T-cell (primary cell): ENCODE measurements at places on chromosomes 6 and 20.
A peak's percentile ranks its signal among the peaks of the same experiment; 100 is the strongest.

DNA sequence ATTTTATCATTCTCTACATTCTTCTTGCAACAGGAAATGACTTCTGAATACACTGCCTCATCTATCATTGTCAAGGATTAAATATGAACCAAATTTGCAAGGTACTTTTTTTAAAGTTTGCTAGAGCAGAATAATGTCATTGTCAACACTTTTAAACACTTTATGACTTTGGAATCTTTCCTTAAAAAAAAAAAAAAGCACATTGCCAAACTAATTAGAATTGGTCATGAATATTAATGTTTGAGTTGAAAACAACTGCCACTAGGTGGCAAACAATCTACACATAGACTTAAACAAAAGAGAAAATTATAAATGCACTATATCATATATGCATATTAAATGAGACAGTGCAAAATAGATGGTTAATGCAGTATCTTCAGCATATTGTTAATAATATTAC is 32.5 kb upstream of the TMEM244 start:
- DNase-seq, result no peak

- no peak for DNase-seq
These were observed 18.3 kb downstream of the KIF6 start for GRCh38 chr6:39706819-39707335.

GRCh38 chr6:154441995-154442310 is 68.5 kb downstream of the CNKSR3 start:
- DNase-seq, result no peak

DNA sequence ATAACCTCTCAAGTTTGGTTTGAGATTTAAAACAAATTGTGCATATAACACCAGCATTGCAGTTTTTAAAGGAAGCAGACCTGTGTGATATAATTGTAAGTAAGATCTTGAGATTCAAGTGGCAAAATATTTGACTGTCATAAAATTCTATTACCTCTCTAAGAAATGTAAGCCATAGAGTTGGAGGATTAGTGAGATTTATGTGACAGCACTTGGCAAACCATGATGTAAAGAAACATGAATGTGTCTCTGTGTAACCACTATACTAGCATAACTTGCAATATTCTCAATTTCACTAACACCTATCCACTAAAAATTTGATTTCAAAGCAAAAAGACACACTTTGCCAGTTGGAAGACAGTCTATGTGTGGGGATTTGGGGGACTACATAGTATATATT is 190.2 kb upstream of the SSTR4 start:
- DNase-seq, result no peak

DNA sequence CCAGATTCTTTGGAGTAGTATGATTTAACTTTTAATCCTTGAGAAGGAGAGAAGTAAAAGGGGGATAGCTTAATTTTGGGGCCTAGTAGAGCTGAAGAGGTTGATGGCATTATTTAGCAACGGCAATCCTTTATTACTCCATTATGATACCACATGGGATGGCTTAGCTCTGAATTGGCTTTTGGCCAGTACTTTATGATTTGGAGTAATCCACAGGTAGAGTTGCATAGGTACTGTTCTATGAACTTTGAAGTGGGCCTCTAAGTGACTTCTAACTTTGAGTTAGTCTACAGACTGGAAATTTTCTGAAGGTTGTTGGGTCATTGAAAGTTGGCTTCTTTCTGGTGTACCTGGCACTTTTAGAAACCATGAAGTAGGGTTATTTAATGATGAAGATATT is 11.6 kb downstream of the YWHAB start:
- no peak for DNase-seq

DNA sequence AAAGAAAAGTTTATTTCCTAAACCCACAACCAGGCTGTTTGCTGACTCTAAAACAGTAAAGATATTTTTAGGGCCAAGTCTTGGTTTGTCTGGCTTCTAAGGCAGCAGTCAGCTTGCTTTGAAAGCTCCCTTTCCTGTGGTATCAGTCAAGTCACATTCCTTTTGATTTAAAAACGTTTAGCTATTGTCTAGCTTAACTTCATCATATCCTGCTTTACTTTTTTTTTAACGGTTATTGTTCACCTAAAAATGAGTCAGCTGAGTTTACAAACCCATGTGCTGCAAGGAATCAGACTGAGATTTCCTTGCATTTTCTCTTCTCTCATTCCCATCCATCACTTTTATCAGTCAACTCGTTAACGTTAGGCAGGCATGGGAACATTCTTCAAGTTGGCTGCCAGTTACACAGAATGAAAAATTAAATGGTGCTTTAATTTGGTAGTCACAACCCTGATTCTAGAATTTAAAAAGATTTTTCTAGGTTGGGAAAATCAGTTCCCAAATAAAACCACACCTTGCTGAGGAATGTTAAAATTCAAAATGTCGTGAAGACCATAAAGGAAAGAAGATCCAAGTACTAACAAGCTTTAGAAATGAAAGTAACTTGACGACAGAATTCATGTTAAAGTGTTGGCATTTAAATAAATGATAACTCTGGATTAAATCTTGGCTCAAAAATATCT is 45.9 kb downstream of the ELOVL5 start:
- DNase-seq, result no peak

- DNase-seq, result no peak
These were observed 532 bp upstream of the SLC35F1 start for GRCh38 chr6:117906507-117906957.

DNA sequence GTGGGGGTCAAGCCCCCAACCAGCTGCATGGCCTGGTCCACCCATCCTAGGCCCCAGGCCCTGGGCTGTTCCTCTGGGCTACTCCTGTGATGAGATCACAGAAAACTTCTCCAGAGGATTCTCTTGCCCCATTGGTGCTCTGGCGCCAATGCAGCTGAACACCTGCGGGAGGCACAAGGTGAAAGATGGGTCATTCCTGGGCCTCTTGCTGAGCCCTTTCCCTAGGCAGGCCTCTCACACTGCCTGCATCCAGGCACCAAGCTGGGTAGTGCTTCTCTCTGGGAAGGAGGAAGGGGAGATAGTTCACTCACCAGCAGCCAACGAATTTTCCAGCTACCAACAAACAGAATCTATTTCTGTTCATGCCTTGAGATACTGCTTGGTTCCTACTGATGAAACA is 142.1 kb downstream of the PXDC1 start:
- DNase-seq, result no peak

DNA sequence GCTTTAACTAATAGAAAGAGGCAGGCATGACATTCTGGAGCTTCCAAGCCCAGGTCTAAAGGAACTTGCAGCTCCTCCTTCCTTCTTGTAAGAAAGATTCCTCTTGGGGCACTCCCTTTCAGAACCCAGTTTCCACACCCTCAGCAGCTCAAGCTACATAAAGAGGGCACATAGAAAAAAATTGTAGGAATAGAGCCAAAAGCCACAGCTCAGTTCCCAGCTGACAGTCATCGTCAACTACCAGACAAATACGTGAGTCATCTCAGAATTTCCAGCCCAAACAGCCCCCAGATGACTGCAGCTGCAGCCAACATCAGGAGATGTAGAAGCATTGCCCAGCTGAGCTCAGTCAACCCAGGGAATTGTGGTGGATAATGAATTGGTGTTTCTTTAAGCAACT is 349.8 kb upstream of the ARID1B start:
- no peak for DNase-seq

DNA sequence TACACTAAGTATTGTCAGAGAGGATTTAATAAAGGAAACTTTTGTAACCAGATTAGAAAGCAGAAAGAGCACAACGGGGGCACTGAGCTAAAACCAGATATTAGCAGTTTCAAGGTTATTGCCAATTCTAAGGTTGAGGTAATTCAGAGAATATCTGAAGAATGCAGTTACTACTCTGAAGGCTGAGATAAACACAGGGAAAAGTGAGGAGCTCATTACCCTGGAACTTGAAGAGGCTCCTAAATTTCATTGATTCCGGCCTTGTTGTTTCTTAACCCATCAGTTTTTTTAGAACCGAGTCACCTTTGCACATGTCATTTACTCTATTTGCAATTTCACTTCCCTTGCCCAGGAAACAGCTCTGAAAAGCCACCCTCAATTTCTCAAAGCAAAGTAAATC is 72.4 kb upstream of the BTBD3 start:
- no peak for DNase-seq

DNA sequence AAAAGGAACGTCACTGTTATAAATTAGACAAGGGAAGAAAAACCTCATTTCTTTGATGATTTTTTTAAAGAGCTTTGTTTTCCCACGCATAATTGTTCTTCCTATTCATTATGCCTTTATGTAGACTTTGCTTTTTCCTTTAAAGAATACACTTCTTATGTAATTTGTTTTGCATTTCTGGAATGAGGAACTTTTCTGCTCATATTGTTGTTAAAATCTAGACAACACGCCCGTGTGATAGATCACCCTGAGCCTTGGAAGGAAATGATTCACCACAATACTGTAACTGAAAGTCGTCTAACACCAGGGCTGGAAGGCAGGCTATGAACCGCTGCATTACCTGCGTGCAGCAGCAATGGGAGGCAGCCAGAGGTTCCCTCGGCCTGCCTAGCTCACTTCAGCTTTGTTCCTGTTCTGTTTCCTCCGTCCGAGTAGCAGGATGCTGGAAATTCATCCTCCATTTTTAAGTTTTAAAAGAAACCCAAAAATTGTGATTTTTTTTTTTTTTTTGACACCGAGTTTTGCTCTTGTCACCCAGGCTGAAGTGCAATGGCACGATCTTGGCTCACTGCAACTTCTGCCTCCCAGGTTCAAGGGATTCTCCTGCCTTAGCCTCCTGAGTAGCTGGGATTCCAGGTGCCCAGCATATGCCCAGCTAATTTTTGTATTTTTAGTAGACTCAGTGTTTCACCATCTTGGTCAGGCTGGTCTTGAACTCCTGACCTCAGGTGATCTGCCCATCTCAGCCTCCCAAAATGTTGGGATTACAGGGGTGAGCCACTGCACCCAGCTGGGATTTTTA is 49.6 kb upstream of the ZNF217 start:
- peak; percentile 63 for DNase-seq

DNA sequence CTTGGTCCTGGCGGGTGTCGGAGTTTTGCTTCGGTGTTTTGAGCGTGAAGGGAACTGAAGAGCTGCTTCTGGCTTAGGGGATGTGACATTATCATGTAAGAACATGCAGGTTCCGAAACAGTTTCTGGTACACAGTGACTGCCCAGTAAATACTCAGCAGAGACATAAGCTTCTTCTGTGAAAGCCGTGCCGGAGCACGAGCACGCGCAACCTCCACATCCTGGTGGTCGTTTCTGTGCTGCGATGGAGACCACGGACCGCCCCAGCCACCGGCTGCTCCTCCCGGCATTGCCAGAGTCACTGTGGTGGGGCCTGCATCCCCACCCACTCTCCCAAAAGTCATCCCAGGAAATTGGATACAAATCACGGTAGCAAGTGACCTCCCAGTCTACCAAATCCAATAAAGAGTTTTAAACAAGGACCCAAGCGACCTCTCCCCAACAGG is 18.7 kb downstream of the KIF25 start:
- DNase-seq, result no peak

DNA sequence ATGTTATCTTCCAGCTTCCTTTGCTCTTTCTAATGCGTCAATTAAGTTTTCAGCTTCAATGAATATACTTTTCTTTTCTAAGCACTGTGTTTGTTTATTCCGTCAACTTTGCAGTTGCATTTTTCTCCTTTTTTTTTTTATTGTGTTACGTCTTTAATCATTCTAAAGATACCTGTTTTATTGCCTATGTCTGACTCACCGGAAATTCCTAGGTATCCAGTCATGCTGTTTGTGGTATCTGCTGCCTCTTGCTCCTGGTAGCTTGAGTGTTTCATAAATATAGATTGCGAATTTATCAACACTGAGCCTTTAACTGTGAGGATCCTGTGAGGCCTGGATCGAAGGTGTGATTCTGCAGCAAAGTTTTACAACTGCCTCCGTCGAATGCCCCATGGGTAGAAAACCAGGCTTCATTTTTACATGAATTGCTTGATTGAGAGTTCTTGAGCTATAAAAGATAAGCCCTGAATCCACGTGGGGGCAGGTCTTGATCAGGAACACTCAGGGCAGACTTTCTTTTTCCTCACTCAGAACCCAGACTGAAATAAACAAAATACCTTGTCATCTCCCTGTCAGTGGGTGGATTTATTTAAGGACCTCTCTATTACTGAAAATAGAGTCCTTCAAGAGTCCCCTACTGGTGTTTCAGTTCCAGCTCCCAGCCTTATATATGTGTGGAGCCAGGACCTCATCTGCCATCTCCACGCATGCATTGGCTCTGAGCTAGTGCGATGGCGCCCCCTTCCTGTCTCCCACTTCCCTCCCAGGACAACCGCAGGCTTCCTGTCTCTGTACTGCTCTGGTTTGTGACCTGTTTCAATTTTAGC is 60.1 kb upstream of the LRRC1 start:
- DNase-seq, result peak; percentile 3

- no peak for DNase-seq
These were observed 23.0 kb upstream of the AKAP7 start for GRCh38 chr6:131112249-131112648.

DNA sequence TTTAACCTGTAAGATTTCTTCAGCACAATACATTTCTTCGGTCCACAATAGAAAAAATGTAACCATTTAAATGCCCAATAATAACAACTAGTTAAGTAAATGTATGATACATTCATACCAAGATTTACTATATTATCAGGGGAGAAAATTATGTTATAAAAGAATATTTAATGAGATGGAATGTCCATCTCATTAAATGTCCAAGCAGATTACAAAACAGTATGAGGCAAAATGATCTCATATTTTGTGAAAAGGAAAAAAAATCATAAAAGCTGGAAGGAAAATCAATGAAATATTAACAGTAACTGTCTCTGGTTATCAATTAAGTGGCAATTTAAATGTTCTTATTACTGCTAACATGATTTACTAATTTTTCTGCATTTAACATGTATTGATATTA is 10.1 kb upstream of the HEY2 start:
- no peak for DNase-seq

DNA sequence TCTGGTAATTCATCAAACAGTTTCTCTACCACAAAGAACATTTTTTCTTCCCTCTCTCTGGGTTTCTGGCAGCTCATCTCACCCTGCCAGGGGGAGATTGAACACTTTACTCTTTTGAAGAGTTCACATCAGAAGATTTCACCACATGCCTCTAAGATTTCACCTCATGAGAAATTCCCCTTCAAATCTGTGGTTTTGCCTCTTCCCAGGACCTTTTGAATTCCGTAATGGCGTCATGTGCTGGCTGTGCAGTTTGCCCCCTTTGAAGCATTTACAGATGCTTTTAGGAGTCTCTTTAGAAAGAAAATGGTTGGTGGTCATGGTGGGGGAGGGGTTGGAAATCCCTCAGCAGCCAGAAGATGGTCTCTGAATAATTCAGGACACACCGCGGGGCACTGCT is 486.1 kb downstream of the QKI start:
- no peak for DNase-seq

- DNase-seq, result no peak
These were observed 1.7 kb downstream of the DIDO1 start for GRCh38 chr20:62924442-62925075.

- DNase-seq, result no peak
These were observed 73.4 kb upstream of the NOX3 start for GRCh38 chr6:155528982-155529453.

- DNase-seq, result no peak
These were observed 50.2 kb downstream of the TRAM2 start for GRCh38 chr6:52526634-52527033.

- DNase-seq, result no peak
These were observed 22.7 kb upstream of the FRMD1 start for GRCh38 chr6:168101590-168102314.
